Fibroblast of villous mesenchyme (primary cell): ENCODE measurements at places on chromosomes 5 and 9.
A peak's percentile ranks its signal among the peaks of the same experiment; 100 is the strongest.

DNA sequence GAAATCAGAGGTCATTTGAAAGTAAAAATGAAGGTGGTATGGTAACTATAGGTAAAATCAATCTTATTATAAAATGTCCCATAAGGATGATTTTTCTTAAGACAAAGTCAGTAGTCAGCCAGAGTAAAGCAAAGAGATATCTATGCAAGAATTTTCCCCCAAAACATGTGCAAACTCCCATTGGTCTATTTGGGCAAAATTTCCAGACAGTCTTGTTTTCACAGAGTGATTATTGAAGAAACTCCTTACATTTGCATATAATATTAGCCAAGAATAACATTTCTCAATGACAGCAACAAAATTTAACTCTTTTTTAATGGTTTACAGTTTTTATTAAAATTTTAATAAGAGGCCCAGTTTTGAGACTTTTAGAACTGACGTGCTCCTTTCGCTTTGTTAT is 406.1 kb upstream of the GRAMD2B start:
- DNase-seq = no peak

GRCh38 chr5:89302102-89302891 is 419.3 kb upstream of the MEF2C start:
- no peak for DNase-seq

GRCh38 chr5:109645707-109646192 is 44.0 kb upstream of the MAN2A1 start:
- no peak for DNase-seq

- no peak for DNase-seq
Observed at GRCh38 chr9:18608371-18608770, 134.4 kb downstream of the ADAMTSL1 start.

DNA sequence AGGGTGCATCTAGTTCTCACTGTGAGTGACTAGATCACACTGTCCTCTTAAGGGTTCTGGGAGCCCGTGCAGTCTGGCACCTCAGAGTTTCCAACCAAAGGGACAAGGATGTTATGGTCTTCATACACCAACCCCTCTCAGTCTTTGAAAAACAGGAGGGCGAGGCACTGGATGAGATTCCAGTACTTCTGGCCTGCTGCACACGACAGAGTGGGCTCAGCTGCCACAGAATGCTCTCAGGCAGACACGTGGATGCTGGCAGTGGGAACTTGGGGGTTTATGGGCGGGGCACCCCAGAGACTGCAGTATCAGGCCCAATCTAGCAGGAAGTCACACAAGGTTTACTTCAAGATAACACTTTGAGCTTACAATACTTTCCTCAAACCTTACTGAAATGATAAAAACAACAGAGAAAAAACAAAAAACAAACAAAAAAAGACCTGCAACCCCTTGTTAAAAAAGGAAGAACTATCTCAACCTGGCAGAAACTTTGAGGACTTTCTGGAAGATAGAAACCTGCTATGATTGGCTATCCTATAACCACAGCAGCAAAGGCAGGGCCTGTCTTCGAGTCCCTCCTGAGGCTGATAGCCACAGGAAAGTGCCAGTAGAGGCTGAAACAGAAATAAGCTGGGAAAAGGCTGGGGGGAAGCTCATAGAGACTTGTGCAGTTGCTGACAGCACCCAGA is 28.3 kb upstream of the TGFBR1 start:
- DNase-seq = peak; percentile 27
